ENCODE measurements at places on chromosomes 16 and 17.

DNA sequence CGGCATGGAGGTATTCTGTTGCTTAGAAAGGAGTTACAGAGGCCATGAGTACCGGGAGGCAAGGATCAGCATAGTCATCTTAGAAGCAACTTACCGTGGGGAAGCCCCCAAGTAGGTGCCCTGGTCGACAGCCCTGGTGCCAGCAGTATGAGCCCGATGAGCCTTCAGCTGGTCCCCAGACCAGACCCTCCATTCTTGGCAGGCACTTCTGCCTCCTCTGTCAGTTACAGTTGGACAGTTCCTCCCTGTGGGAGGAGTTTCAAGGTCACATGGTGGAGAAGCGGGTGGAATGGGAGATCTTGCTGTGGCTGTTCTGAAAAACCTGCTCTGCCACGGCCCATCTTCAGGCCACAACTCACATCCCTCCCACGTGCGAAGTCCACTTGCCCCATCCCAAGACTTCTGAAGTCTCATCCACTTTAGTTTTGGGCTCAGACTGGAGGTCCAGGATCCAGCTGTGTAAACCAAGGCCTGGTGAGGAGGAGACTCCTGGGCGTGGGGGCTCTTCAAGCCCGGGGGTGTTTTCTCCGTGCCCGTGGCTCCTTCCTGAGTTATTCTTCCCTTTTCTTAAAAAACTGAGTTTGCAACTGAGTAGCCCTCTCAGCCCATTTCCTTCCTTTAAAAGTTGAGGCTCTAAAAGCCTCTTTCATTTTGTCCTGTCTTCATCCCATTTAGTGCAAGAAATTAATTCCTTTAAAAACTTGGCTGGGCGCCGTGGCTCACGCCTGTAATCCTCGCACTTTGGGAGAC is 133.5 kb downstream of the SEC14L1 start:
- DNase-seq: no peak

GRCh38 chr17:19486351-19487023 is 47.2 kb upstream of the SLC47A1 start:
- peak; percentile 44 for DNase-seq

DNA sequence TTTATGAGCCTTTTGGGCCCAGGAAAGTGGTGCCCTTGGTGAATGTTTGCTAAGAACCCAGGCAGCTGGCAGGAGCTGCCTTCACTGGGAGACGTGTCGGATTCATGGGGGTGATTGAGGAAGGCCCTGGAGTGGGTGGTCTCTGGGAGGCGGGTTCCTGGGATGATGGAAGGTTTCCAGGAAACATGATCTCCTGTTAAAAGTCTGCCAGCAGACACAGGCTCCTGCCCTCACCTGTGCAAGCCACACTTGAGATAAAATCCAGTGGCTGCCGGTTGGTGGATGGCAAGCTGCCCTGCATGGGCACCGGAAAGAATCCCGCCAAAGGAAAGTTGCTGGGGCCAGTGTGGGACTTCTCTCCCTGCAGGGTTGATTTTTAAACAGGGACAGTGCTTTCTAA is 189.0 kb upstream of the CIBAR2 start:
- no peak for DNase-seq

GRCh38 chr17:44766409-44767038 is 7.7 kb downstream of the ADAM11 start:
- no peak for DNase-seq

DNA sequence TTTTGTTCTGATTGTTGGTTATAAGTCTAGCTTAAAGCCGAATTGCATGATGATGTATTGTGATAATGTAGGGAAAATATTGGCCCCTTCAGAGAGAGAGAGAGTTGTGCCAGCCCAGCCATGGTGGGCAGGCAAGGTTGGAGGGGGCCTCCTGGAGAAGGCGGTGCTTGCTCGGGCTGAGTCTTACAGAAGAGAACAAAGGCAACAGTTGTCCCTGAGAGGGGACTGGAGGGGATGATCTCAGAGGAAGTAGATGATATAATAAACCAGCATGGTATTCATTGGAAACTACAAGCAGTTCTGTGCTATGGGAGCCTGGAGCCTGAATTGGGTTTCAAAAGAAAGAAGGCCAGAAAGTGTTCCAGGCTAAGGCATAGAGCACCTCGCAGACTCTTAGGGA is 173.8 kb downstream of the RPTOR start:
- DNase-seq: no peak

GRCh38 chr16:86245351-86245750 is 265.0 kb upstream of the FOXF1 start:
- no peak for DNase-seq
